ENCODE measurements at places on chromosomes 6 and 20. TPM values are rescaled to one million over a fixed set of nuclear protein-coding genes. Genes with fewer than 3 reads are reported as not detected.

The CALHM5 gene
- 2.8 TPM for total RNA-seq

The MUC21 gene
- total RNA-seq = not detected

The ALDH8A1 gene
- 0.24 TPM for total RNA-seq

The TCF15 gene
- 8.3 TPM for total RNA-seq

The FAM50B gene
- 25.6 TPM for total RNA-seq

- no peaks in the 10 kb centered on the region for H3K4me1 ChIP-seq
- H3K36me3 ChIP-seq = no peaks in the 10 kb centered on the region
- DNase-seq = no peak
- H3K27ac ChIP-seq = no peak overlapping the region
Observed at GRCh38 chr6:119602215-119603178, 252.9 kb upstream of the MAN1A1 start.

GRCh38 chr20:64101731-64102621 lies 5.4 kb downstream of the NPBWR2 start:
- H3K36me3 ChIP-seq = no peaks in the 10 kb centered on the region
- peaks cover 54% of the 10 kb centered on the region for H3K27me3 ChIP-seq
- peak; percentile 52 for DNase-seq
- H3K4me3 ChIP-seq = peak overlapping the region; percentile 49
- peaks cover 12% of the 10 kb centered on the region for H3K4me1 ChIP-seq
- H3K27ac ChIP-seq = no peak overlapping the region

GRCh38 chr6:105058846-105059245 lies 101.9 kb downstream of the LIN28B start:
- H3K27ac ChIP-seq = no peak overlapping the region
- DNase-seq = no peak
- no peak overlapping the region for H3K4me3 ChIP-seq
- H3K36me3 ChIP-seq = no peaks in the 10 kb centered on the region

DNA sequence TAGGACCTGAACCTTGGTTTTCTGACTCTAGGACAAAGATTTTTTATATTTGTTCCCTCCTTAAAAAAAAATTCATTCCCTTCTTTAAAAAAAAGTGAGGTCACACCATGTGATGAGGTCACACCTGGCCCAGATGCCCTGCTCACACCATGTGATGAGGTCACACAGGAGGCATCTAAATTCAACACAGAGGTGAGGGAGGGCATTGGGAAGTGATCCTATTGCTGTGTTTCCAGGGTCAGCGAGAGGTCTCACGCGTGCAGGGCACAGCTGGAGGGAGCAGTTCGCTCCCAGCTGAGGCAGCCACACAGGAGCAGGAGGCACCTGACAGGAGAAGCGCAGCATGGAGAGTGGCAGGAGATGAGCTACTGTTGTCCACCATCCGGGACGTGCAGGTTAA lies 92.5 kb downstream of the SLC22A23 start:
- no peaks in the 10 kb centered on the region for H3K27me3 ChIP-seq
- H3K4me3 ChIP-seq = no peak overlapping the region
- no peak overlapping the region for H3K27ac ChIP-seq
- H3K4me1 ChIP-seq = no peaks in the 10 kb centered on the region
- no peak for DNase-seq

GRCh38 chr20:59650418-59650817 lies 46.1 kb downstream of the PHACTR3 start:
- DNase-seq = no peak
- no peak overlapping the region for H3K27ac ChIP-seq
- no peak overlapping the region for H3K4me3 ChIP-seq

- no peaks in the 10 kb centered on the region for H3K36me3 ChIP-seq
- H3K4me1 ChIP-seq = no peaks in the 10 kb centered on the region
- no peak for DNase-seq
- no peaks in the 10 kb centered on the region for H3K27me3 ChIP-seq
Observed at GRCh38 chr6:147421903-147422302, 86.6 kb upstream of the SAMD5 start.

- no peaks in the 10 kb centered on the region for H3K27me3 ChIP-seq
- DNase-seq = no peak
- H3K27ac ChIP-seq = no peak overlapping the region
- H3K4me3 ChIP-seq = no peak overlapping the region
Observed at GRCh38 chr20:53881362-53881761, 189.0 kb downstream of the BCAS1 start.

Data from heart right ventricle (tissue), 16 donors.